ENCODE measurements at places on chromosomes 3 and 15. TPM values are rescaled to one million over a fixed set of nuclear protein-coding genes. Genes with fewer than 3 reads are reported as not detected.

The FAM81A gene
- 0.33 TPM for total RNA-seq

The ZNF860 gene
- total RNA-seq: 1.0 TPM

The LAMB2 gene
- total RNA-seq: 1,305 TPM

The TMEM45A gene
- total RNA-seq: 50.8 TPM

The GPR62 gene
- under 0.01 TPM for total RNA-seq

The ATRIP gene
- 6.6 TPM for total RNA-seq

The CIDEC gene
- 0.17 TPM for total RNA-seq

The CHRM5 gene
- total RNA-seq: under 0.01 TPM

The GALK2 gene
- total RNA-seq: 58.7 TPM

The SPRED1 gene
- 50.5 TPM for total RNA-seq

The SAMD7 gene
- not detected for total RNA-seq

The SLCO3A1 gene
- 4.1 TPM for total RNA-seq

The KCNH8 gene
- total RNA-seq: not detected

The SLC7A14 gene
- total RNA-seq: 7.4 TPM

The ANKDD1A gene
- total RNA-seq: 9.2 TPM

The ARNT2 gene
- 4.7 TPM for total RNA-seq

The TEX55 gene
- total RNA-seq: not detected

The CELF6 gene
- 0.15 TPM for total RNA-seq

The BSN gene
- 0.17 TPM for total RNA-seq

The CFAP100 gene
- not detected for total RNA-seq

The RAB6B gene
- 1.2 TPM for total RNA-seq

The RPUSD2 gene
- total RNA-seq: 12.6 TPM

The LRRC34 gene
- 7.9 TPM for total RNA-seq

The TERC gene
- total RNA-seq: 254 TPM

The TYRO3 gene
- 18.0 TPM for total RNA-seq

The CCR5 gene
- under 0.01 TPM for total RNA-seq
